ENCODE measurements at places on chromosomes 11 and 22. TPM values are rescaled to one million over a fixed set of nuclear protein-coding genes. Genes with fewer than 3 reads are reported as not detected.
A peak's percentile ranks its signal among the peaks of the same experiment; 100 is the strongest.

Gene MN1
- total RNA-seq = not detected

Gene HEPACAM
- total RNA-seq = 66.9 TPM

Gene KDM4E
- not detected for total RNA-seq

Gene LDHAL6A
- not detected for total RNA-seq

Gene SCN3B
- 0.07 TPM for total RNA-seq

Gene FGF4
- not detected for total RNA-seq

Gene CHRM1
- total RNA-seq = not detected

DNA sequence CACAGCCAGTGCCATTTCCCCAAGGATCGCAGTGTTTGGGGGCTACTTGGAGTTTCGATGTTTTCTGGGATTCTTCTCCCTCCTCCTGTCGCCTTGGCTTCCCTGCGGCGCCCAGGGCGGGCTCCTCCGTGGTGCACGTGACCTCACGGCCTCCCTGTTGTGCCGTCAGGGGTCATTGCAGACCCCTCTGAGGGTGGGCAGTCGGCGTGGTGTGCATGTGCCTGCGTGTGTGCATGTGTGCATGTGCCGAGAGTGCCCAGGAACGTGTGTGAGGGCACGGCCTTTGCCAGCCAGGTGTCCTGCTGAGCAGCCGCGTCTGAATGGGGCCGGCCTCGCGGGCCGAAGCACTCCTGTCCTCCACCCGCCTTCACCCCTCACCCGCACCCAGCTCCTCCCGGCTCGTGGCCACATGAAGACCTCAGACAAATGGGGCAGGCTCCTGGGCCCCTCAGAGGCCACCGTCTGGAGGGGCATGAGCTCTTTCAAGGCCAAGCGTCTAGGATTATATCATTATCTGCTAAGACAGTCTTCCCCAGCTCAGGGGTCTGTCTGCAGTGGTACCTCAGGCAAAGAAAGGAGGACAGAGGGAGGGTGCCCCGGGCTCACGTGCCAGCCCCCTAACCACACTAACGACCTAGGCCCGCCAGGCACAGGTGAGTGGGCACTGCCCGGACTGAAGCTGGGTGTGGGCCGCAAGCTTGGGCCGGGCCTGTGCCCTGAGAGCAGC is 9.4 kb upstream of the MRPL23 start:
- no peak overlapping the region for H3K27ac ChIP-seq
- no peaks in the 10 kb centered on the region for H3K36me3 ChIP-seq
- no peaks in the 10 kb centered on the region for H3K4me1 ChIP-seq

- H3K36me3 ChIP-seq = peaks cover 13% of the 10 kb centered on the region
- no peaks in the 10 kb centered on the region for H3K27me3 ChIP-seq
- no peak overlapping the region for H3K4me3 ChIP-seq
- no peak for DNase-seq
Observed at GRCh38 chr11:129119036-129119435, 73.1 kb downstream of the ARHGAP32 start.

- H3K4me1 ChIP-seq = peaks cover 38% of the 10 kb centered on the region
- no peak overlapping the region for H3K27ac ChIP-seq
- no peak overlapping the region for H3K4me3 ChIP-seq
- no peaks in the 10 kb centered on the region for H3K27me3 ChIP-seq
- peak; percentile 51 for DNase-seq
Observed at GRCh38 chr11:111586388-111586831, 15.8 kb upstream of the SIK2 start.

DNA sequence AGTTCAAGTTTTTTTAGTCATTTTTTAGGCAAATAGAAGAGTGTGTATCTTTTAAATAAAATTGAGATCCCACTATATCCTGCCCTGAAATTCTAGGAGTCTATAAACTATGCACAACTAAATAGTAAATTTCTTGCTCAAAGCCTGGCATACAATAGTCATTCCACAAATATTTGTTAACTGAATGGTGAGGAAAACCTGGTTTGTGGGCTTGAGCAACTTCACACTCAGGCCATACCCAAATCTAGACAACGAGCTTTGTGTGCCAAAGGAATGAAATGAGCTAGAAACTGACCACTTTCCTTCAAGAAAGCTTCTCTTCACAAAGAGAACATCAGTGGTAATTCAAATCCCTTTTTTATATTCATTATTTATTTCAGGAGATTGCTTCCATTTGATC is 39.6 kb upstream of the AMOTL1 start:
- DNase-seq = no peak
- no peaks in the 10 kb centered on the region for H3K27me3 ChIP-seq
- no peak overlapping the region for H3K27ac ChIP-seq
- H3K4me1 ChIP-seq = peaks cover 8% of the 10 kb centered on the region
- H3K36me3 ChIP-seq = no peaks in the 10 kb centered on the region

- H3K27ac ChIP-seq = no peak overlapping the region
- H3K4me3 ChIP-seq = no peak overlapping the region
- peaks cover 39% of the 10 kb centered on the region for H3K4me1 ChIP-seq
- no peaks in the 10 kb centered on the region for H3K36me3 ChIP-seq
Observed at GRCh38 chr11:2888266-2888968, 2.8 kb upstream of the CDKN1C start.

- H3K27me3 ChIP-seq = peaks cover 54% of the 10 kb centered on the region
- no peaks in the 10 kb centered on the region for H3K4me1 ChIP-seq
- DNase-seq = no peak
- no peaks in the 10 kb centered on the region for H3K36me3 ChIP-seq
Observed at GRCh38 chr22:44276706-44277356, 35.9 kb downstream of the SHISAL1 start.

GRCh38 chr11:27930946-27931345 is 177.0 kb downstream of the KIF18A start:
- H3K4me1 ChIP-seq = no peaks in the 10 kb centered on the region
- H3K4me3 ChIP-seq = no peak overlapping the region

DNA sequence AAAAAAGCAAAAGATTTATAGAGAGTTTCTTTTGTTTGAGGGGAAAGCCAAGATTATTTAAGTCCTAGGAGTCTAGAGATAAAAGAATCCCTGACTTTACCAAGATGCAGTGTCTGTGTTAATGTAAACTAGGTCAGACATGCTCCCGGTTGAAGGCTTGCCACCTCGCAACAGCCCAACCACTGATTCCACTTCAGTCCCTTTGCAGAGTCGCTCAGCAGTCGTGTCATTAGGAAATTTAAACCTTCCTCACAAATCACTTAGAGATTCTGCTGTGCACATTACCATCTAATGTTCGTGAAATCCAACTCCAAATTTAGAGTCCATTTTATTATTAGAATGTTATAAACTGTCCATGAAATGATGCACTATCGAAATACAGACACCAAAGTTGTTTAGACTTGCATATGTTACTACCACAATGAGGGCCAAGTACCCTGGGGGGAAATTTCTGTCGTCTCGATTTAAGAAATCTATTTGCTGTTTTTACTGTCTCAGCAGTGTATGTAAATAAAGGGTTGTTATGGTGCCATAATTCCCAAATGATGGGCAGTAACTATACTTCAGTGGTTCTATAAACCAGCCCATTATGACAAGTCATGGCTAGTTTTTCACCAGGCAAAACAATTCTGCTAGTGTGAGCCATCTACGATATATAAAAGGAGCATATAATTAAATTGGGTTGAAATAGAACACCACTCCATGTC is 101.4 kb upstream of the MTNR1B start:
- DNase-seq = no peak
- H3K4me1 ChIP-seq = peaks cover 11% of the 10 kb centered on the region
- no peaks in the 10 kb centered on the region for H3K27me3 ChIP-seq
- no peaks in the 10 kb centered on the region for H3K36me3 ChIP-seq
- no peak overlapping the region for H3K4me3 ChIP-seq

- peak overlapping the region; percentile 59 for H3K4me3 ChIP-seq
- DNase-seq = no peak
- no peak overlapping the region for H3K27ac ChIP-seq
- no peaks in the 10 kb centered on the region for H3K36me3 ChIP-seq
- peaks cover 30% of the 10 kb centered on the region for H3K4me1 ChIP-seq
- 0 out of 2 replicates have a peak, but pooled peaks cover 1% of the 10 kb centered on the region for H3K27me3 ChIP-seq
Observed at GRCh38 chr22:20392983-20393704, 807 bp upstream of the ZNF74 start.

- DNase-seq = peak; percentile 80
- no peaks in the 10 kb centered on the region for H3K27me3 ChIP-seq
- H3K4me3 ChIP-seq = no peak overlapping the region
- peaks cover 49% of the 10 kb centered on the region for H3K4me1 ChIP-seq
- H3K27ac ChIP-seq = no peak overlapping the region
- H3K36me3 ChIP-seq = no peaks in the 10 kb centered on the region
Observed at GRCh38 chr22:36397131-36398093, 9.6 kb upstream of the MYH9 start.

GRCh38 chr22:44068422-44069191 is 44.5 kb downstream of the PARVB start:
- H3K27ac ChIP-seq = no peak overlapping the region
- no peaks in the 10 kb centered on the region for H3K27me3 ChIP-seq
- no peaks in the 10 kb centered on the region for H3K4me1 ChIP-seq
- no peak overlapping the region for H3K4me3 ChIP-seq
- no peaks in the 10 kb centered on the region for H3K36me3 ChIP-seq

DNA sequence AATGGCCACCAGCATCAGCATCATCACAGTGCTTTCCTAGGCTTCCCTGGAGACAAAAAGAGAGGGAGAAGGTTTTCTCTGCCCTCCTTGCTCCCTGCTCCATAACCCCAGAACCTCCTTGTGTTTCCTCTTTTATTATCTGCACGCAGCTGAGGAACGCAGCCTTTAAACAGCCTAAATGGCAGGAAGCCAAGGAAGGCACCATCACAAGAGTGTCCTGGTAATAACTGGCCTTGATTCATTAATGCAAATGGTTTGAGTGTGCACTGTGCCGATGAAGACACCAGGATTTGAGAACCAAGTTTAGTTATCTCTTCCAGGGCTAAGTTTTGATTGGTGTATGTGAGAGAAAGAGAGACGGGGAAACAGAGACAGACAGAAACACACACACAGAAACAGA is 29.4 kb upstream of the DRD2 start:
- no peak overlapping the region for H3K27ac ChIP-seq
- no peak for DNase-seq
- H3K4me1 ChIP-seq = peaks cover 12% of the 10 kb centered on the region
- H3K4me3 ChIP-seq = no peak overlapping the region

DNA sequence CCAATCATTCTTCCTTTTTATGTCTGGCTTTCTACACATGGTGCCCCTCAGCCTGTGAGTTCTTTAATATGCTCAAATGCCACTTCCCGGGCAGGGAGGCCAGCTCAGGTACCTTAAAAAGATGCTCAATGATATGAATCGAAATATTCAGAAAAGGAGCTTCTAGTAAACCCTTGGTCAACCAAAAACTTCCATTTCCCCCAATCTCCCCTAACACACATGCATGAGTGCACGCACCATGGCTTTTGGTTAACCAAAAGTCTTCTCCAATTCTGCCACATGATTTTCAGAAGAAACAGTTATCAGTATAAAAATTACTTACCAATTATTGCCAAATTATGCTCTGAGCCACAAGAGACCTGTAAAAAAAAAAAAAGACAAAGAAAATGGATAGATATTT is 135.0 kb downstream of the SERGEF start:
- no peak for DNase-seq
- H3K4me3 ChIP-seq = no peak overlapping the region
- H3K27me3 ChIP-seq = no peaks in the 10 kb centered on the region

DNA sequence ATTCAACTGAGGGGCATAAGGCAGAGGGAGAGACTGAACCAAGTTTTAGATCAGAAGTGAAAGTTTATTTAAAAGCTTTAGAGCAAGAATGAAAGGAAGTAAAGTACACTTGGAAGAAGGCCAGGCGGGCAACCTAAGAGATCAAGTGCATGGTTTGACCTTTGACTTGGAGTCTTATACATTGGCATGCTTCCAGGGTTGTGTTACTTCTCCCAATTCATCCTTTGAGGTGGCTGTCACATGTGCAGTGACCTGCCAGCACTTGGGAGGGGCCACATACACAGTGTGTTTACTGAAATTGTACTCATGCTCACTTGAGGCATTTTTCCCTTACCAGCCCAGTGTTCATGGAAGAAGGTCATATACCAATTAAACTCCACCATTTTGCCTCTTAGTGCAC is 30.4 kb downstream of the CYP2R1 start:
- peaks cover 4% of the 10 kb centered on the region for H3K36me3 ChIP-seq
- no peak overlapping the region for H3K4me3 ChIP-seq
- DNase-seq = peak; percentile 67

DNA sequence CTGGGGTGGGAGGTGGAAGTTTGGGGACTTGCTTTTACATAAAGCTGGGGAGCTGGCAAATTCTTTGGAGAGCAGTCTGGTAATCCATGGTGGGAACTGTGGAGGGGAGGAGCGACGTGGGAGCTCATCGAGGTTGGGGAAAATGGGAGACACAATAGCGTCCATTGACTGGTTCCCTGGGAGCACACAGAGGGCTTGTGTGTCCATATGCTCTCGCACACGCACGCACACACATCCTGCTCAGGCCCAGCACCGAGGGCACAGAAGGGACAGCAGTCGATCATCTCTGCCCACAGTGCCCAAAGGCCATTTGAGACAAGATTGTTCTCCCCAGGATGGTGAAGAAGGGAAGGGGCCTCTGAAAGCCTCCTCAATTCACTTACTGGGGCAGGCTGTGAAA is 53.7 kb downstream of the FBXO7 start:
- peaks cover 55% of the 10 kb centered on the region for H3K4me1 ChIP-seq
- H3K4me3 ChIP-seq = no peak overlapping the region
- no peaks in the 10 kb centered on the region for H3K27me3 ChIP-seq
- H3K27ac ChIP-seq = no peak overlapping the region
- DNase-seq = no peak

DNA sequence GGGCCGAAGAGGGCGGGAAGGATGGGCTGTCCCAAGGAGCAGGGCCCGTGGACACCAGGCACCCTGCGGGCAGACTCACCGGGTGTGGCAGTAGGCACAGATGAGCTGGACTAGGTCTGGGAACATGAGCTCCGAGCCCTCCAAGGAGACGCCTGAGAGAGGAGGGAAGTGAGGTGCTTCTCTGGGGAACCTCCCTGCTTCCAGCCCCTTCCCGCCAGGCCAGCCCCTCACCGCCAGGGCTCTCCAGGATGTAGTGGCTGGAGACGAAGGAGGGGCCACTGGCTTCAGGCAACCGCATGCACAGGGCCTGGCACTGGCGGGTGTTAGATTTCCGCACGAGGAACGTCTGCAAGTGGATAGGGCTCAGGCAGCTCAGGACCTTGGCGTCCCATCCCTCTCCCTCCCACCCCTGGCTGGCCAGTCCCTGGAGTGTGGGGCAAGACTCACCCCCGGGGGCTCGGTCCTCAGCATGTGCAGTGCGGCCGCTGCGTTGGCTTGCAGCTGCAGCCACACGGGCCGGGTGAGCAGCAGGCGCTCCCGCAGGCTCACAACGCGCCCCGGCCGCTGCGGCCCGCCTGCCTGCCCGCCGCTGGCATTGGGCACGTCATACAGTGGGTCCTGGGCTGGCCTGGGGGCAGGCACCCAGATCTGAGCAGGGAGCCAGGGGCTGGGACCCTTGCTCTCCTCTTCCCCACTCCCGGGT is 552 bp downstream of the RIN1 start:
- H3K27me3 ChIP-seq = no peaks in the 10 kb centered on the region
- H3K36me3 ChIP-seq = peaks cover 15% of the 10 kb centered on the region
- H3K27ac ChIP-seq = peak overlapping the region; percentile 63
- H3K4me3 ChIP-seq = peak overlapping the region; percentile 70
- H3K4me1 ChIP-seq = peaks cover 19% of the 10 kb centered on the region

- H3K4me1 ChIP-seq = peaks cover 11% of the 10 kb centered on the region
- H3K4me3 ChIP-seq = no peak overlapping the region
- H3K27ac ChIP-seq = no peak overlapping the region
- no peak for DNase-seq
- peaks cover 5% of the 10 kb centered on the region for H3K27me3 ChIP-seq
- H3K36me3 ChIP-seq = no peaks in the 10 kb centered on the region
Observed at GRCh38 chr11:69199583-69200315, 44.0 kb downstream of the SMIM38 start.
